KG1 (cell line): ENCODE measurements at places on chromosomes 1 and 21.

- DNase-seq, result no peak
Observed at GRCh38 chr1:243896313-243896712, 46.3 kb upstream of the AKT3 start.

DNA sequence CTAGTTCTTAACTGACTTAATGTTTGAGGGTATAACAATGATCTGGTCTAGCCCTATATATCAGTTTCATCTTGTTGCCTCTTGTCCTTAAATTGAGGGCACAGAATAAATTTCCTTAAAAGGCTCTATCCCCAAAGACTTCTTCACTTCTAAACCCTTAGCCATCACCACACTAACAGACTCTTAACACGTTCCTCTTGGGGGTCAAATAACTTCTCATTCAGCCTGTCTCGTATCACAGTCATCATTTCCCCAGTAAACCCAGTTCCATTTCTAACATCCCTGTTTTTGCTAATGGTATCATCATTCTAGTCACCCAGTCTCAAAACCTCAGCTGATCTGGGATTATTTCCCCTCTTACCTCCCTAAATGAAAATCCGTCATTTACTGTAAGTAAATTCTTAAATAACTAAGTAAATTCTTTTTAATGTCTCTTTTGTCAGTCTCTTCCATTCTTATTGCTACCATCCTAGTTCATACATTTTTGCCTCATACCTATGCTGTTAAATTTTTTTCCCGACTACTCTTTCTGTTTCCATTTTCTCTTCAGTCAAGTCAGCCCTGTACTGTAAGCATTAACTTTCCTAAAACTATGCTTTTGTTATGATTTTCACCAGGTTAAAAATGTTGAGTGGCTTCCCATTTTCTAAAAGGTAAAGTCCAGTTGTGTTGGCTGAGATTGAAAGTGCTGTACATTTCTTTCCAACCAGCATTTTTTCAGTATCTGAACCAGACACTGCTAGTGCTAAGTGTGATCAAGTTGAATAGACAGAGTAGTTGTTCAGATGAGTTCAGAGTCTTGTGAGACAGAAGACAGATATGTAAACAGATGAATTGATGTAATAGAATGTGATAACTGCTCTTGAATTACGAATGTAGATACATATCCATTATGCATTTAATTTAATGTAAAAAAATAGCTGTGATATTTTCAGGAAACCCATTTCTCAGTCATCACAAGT lies 6.9 kb downstream of the CTTNBP2NL start:
- DNase-seq, result no peak

GRCh38 chr21:37071561-37072273 lies 1.2 kb downstream of the PIGP start:
- DNase-seq, result no peak

DNA sequence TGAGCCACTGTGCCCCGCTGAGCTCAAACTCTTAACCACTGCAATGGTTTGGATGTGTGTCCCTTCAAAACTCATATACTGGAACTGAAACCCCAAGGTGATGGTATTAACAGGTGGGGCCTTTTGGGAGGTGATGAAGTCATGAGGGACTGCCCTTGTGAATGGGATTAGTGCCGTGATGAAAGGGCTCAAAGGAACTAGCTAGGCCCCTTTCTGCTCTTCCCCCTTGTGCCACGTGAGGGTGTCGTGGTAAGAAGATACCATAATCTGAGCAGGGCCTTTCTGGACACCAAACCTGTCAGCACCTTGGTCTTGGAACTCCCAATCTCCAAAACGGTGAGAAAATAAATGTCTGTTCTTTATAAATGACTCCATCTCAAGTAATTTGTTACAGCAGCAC lies 45.5 kb upstream of the SPOCD1 start:
- no peak for DNase-seq

DNA sequence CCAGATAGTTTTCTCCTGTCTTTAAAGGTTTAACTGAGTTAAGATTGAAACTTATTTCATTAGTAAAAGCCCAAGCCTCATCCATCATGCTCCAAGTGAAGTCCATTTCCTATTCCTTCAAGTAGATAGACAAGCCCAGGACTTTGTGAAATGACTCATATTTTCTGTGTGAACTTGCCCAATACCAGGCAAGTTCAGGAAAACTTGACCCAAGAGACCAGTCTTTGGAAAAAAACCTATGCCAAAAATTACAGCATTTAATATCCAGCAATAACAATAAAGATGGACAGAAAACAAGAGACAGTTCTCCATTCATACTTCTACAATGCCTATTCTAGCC lies 405 bp upstream of the RAB29 start:
- no peak for DNase-seq

DNA sequence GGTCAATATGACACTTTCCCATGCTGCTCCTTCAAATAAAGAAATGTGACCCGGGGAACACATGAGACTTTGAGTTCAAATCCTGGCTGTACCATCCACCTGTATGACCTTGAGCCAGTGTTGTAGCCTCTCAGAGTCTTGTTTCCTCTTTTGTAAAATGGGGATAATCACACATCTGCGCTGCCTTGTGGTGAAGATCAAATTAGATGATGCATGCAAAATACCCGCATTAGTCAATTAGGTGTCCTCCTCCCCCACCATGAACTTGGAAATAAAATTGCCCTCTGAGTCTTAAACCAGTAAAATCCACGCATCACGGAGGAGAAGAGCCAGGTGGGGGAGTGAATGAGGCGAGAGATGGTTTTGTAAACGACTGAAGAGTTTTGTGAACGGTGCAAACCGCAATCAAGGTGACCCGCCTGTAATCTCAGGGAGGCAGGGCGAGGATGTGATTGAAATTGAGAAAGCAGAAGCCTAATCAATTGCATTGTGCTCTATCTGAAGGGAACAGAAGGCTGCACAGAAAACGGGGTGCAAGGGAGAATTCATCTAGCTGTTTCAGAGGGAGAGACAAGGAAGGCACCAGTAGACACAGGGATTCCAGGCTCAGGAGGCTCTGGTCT lies 5.8 kb upstream of the AHDC1 start:
- DNase-seq, result no peak

DNA sequence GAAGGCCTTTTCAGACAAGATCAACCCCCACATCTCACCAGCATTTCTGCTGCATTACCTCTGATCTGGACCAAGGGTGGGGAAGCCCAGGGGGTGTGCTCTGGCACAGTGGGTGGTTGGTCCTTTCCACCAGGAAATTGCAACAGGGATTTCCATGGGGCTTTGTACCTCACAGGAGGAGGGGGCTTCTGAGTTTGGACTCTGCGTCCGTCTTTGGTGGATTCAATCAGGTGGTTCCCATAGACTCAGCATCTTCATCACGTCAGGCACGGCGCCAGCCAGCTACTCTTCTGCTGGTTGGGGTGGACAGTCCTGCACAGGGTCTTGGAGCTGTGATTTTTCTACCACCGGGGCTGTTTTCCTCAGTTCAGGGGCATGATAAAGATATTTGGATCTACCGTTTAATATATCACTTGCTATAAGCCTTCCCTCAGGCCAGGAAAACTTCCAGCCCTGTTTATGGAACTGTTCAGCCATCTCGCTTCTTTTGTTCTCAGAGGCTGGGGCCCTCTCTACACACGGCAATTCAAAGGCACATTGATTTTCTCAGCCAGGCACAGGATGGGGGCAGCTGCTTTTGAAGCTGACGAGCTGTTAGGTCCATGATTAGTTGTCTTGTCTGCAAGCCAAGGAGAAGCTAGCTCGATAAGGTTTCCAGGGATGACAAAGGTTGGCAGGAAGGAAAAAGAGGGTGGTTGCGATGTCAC lies 467.3 kb downstream of the CAMTA1 start:
- DNase-seq, result no peak

DNA sequence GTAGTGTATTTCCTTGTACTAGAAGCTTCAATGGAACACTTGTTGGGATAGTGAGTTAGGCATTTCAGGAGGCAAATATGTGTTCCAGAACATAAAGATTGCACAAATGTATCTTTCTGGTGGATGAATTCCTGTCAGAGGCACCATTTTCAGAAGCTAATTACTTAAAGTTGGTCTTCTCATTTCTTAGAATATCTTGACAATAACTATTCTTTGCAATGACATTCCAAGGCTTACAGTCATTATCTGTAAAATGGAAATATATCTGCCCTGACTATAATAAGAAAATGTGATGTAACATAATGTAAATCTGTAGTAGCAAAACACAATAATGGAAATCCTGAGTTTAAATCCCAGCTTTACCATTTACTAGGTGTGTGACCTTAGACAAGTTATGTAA lies 2.7 kb downstream of the VCAM1 start:
- DNase-seq, result no peak

GRCh38 chr1:12244585-12244984 lies 14.8 kb downstream of the VPS13D start:
- DNase-seq, result no peak

- DNase-seq, result no peak
Observed at GRCh38 chr1:224118688-224119087, 4.8 kb downstream of the FBXO28 start.

GRCh38 chr1:63698001-63698838 lies 75.6 kb upstream of the ROR1 start:
- DNase-seq, result no peak

GRCh38 chr1:54814126-54814498 lies 13.0 kb upstream of the TTC22 start:
- DNase-seq, result no peak

DNA sequence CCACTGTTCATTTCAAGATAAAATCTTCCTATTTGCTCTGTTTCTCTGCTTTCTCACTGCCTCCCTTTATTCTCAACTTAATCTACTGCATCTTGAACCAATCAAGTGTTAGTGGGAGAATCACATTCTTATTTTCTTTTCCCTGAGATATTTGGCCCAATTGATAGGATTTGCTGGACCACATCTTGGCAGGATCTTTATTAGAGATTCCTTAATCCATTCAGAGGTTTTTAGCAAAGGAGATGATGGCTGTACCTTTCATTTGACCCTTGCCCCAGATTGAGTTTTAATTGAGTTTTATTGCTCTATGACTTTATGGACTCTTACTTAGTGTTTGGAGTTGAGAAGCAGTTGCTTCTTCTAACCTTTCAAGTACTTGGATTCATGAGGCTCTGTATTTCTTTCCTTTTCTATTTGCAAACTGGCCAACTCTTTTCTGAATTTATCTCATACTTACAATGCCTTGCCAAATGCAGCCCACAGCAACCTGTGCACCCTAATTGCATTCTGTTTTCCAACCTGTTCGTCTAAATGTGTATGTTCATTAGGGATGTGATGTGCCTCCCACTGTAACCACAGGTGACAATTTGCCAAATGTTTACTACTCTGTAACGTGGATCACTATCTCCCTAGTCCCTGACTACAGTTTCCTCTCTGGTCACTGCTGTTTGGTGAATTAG lies 274.8 kb upstream of the KAZN start:
- DNase-seq, result no peak

DNA sequence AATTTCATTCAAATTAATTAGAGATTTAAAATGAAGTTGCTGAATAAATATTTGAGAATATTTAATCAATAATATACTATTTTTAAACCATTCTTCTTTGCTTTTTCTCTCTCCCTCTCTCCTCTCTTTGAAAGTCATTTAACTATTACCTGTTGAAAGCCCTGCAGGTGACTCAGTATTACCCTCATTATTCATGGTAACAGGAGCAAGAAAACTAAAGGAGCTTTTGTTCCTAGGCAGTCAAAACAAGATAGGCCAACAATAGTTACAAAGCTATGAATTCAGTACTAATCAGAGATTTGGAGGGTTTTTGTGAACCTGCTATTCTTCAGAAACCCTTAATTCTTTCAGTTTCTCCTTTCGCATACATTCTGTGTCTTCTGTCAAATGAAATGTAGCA lies 721.3 kb upstream of the NCAM2 start:
- no peak for DNase-seq

DNA sequence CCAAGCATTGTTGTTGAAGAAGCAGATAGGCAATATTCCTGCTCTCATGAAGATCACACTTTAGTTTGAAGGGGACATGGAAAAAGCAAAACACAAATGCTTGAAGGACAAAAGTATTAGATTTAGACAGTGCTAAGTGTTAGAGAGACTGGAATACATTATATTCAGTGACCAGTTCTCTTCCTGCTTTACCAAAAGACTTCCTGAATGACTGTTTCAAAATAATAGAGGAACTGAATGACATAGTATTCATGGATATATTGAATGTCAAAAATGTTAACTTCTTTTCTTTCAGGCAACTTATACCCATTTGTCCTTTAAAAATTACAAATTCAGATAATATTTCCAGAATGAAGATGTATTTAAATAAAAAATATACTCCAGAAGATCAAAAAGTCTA lies 178.0 kb upstream of the IVNS1ABP start:
- DNase-seq, result no peak

- no peak for DNase-seq
Observed at GRCh38 chr1:228212415-228212965, 4.6 kb downstream of the OBSCN start.

DNA sequence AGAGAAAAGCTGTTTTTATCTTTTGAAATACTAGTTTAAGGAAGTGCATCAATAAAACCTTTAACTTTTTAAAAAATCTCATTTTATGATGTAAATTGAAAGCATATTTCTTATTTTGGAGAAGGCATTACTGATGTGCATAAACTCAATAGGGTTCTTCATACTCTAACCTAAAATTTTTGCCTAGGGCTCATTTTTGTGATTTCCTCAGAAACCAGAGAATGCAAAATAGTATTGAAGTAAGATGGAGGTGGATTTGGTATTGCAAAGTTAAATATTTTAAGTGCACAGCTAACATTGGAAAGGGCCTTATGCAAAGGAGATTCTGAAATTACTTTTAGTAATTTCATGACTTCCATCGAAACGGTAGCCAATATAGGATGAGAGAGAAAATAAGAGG lies 101.9 kb downstream of the PTGER3 start:
- DNase-seq, result no peak

DNA sequence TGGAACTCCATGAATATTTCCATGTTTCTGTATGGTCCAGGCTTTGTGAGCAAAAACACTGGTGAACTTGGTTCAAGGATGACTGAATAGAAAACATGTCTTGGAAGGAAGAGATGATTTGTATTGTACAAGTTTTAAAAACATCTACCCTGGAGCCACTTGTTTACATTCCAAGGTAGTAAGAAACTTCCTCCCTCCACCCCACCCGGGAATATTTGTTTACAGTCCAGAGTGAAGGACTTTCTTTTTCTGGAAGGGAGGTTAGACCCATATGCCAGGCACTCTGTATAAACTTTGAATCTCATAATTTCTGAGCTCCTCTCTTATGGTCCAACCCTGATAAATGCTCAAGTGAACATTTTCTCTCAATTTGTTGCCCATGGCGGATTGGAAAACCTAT lies 323.3 kb upstream of the LYPLAL1 start:
- no peak for DNase-seq

DNA sequence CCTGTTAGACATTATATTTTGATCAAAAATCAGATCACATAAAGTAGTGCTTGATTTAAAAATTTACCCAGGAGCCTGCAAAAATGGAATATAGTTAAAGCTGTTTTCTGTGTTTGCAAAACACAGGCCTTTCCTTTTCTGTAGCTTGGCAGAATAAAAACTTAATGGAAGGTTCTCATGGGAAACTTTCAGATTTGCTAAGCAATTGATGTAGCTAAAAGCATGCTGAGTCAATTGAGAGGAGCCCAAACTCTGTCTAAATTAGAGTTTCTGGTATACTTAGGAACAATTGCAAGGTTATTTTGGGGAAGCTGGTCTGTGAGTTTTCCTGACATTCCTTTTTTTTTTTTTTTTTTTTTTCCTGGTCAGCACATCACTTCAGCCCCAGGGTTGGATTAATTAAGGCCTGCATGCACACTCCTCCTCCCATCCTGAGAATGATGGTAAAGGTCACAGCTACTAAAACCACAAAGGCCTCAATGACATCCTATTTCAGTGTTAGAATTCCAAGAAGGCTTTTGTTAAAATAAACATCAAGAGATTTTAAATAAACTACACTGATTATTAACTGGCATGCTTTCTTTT lies 608.7 kb downstream of the PLPP3 start:
- DNase-seq, result no peak
